ENCODE measurements at places on chromosomes 2 and 18.

DNA sequence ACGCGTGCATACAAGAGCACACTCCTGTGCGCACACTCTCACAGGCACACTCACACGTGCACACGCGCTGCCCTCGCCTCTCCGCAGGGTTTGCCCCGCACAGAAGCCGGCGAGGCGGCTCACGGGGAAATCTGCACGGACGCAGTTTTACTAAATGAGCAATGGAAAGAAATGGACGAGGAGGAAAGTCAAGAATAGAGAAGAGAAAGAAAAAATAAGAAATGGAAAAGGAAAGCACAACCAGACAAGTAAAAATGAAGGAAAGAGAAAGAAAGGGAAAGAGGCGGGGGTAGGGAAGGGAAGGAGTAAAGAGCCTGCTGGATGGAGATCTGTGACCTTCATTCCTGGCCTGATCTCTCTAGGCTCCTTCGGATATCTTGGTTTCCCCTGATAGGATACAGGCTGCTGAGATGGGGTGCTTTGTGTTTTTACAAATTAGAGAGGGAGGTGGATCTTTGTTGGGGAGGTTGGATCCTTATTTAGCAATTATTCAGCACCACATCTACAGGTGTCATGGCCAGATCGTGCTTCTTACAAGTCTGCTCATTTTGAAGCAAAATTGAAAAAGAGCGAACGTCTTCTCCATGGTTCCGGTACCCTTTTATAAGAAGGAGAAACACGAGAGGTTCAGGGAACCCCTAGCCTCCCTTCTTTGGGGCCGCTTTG, 693 bp upstream of the LRP2 start:
- no peak for DNase-seq

DNA sequence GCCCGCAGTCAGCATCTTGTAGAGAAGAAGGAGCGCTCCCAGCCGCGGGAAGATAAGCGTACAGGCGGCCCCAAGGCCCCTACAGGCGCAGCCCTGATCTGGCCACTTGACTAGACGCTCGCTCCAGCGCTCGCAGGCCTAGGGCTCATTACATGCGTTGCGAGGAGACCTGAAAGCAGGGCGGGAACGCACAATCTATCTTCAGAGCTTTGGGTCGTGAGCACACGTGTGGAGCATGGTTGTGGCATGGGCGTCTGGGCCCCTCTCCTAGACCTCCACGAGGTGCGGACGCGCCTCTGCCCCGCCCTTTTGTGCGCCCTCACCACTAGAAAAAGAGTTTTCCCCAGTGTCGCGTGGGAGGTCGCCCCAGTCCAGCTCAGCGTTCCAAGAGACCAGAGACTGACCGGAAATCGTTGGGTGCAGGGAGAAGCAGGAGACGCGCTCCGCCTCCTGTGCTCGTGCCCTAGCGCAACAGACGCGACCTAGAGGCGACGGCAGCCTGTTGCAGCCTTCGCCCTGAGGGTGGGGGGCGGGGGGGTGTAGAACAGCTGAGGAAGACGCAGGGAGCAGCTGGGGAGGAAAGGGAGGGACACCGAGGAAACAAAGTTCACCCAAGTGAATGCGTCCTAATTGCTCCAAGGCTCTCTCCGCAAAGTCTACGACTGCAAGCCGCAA, 12.6 kb downstream of the NR4A2 start:
- DNase-seq = no peak

DNA sequence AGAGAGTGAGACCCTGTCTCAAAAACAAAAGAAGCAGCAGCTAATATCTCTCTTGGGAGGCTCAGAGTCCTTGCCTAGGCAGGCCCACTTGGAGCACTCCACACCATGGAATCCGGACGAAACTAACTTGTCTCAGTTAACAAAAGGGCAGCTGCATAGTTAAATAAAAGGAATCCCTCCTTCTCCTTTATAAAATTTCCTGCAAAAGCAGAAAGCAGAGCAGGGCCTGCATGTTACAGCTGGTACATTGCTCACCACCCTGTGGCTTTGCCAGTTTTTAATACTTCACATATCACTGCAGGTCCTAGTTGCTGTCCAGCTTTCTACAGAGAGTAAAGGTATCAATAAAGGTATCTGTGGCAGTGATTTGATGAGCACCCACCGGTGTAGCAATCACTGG, 93.6 kb downstream of the ASAP2 start:
- no peak for DNase-seq

DNA sequence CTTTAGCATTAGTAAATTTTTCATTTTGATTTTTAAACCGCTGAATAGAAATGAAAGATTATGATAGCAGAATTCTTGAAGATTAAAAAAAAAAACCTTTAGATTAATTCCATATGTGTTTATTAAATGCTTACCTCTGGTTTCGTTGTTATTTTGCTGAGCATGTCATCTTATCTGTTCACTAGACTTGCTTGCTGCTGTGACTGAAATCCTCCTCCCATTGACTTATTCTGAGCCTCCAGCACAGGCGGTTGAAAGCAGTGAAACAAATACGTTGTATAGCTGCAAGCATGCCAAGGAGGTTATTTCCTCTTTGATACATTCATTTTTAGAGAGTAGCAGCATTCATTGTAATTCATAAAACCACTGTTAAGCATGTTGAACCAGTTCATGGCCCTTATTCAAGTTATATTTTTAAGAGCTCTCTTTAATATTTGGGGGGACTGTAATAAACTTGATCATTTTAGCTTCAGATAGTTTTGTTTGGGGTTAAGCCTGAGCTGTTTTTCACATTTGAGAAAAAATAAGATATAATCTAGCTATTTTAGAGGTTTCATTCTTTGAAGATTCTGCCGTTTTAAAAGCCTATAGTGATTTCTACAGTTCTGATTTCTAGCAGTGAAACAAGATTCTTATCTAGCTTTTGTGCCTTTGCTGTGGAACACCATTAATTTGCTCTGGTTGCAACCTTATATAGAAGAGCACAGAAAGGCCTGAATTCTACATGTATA, at the start of gene HTR2B:
Gene HTR2B, minus strand, starts transcription at position 205 of the 731 bp plus-strand sequence. CDS start 1,278 bp downstream, outside the sequence.
- DNase-seq = no peak

- no peak for DNase-seq
Measured at GRCh38 chr18:79583984-79584401, 95.6 kb upstream of the CTDP1 start.

DNA sequence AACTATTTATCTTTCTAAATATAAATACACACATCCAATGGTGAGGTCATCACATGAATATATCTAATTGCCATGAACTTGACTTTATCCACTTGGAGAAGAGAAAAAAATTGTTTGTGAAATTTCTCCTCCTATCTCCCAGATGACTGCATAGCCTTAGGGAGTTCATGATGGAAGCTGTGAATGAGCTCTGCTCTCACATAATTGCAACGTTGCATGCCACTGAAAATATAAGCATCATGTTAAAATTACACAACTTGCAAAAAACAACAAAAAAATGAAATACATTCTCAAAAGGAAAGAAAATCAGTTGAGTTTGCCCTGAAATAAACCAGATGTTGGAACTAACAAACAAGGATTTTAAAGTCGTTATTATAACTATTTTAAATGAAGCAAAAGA, 50.6 kb upstream of the OSR1 start:
- no peak for DNase-seq

DNA sequence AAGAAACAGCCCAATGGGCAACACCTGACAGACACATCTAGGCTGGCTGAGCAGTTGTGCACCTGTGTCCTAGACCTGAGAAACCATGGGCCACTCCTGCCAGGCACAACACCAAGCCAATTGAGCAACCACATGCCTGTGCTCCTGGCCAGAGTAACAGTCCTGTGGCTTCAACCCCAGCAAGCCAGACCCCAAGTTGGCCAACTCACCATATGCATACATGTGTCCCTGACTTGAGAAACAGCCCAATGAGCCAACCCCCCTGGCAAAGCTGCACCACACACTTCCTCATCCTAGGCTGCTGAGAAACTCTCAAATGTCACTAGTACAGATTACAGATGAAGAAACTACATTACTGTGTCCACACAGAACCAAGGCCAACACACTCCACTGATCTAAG, 36.6 kb downstream of the USP34 start:
- DNase-seq = no peak

DNA sequence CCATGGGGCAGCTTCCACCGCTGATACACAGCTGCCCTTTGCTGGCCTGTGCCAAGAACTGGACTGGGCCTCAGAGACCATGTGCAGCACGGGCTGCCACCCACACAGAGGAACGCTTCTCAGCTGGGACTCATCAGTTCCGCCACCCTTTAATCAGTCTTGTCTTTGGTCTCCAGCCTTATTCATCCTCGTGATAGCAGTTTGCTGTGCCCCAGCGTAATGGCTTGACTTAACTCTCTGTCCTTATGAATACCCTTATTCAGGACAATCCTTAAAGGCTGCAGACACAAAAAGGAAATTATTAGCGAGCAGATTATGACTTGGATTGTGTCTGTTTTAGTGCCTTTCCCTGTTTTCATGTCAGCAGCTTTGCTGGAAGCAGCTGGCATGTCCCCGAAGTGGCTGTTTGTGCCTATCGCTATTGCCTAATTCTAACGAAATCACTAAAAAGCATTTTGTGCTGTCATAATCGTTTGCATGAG, 108.9 kb upstream of the DAPL1 start:
- DNase-seq = no peak

Data from activated CD8-positive, alpha-beta memory T cell treated with anti-CD3 and anti-CD28 coated beads for 1 hour (primary cell).